ENCODE measurements at places on chromosomes 6 and 20. TPM values are rescaled to one million over a fixed set of nuclear protein-coding genes. Genes with fewer than 3 reads are reported as not detected.

DDAH2 gene
- 25.2 TPM for total RNA-seq

FAM8A1 gene
- 3.5 TPM for total RNA-seq

LTB gene
- not detected for total RNA-seq

AKAP12 gene
- total RNA-seq, result 196 TPM

HLA-DMA gene
- 3.0 TPM for total RNA-seq

HLA-DPB1 gene
- not detected for total RNA-seq

RPP21 gene
- total RNA-seq, result 67.2 TPM
